Hippocampal formation (tissue), 2 donors: ENCODE measurements at places on chromosomes 6 and 20.

DNA sequence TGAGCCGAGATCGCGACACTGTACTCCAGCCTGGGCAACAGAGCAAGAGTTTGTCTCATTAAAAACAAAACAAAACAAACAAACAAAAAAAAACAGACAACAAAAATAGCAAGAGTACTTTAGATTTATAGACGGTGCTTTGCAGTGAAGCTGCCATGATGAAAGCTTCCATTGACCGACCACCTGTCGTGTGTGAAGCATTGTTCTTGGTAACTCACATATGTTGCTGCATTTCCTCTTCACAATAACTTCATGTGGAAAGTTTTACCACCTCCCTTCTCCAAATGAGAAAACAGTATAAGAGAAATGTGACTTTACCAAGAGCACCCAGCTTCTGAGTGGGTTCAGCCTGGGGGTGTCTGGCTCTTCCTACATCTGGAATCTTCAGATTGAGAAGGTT lies 56.4 kb upstream of the PTGIS start:
- DNase-seq, result no peak

- DNase-seq, result no peak
These were observed 5.9 kb upstream of the SLCO4A1 start for GRCh38 chr20:62636446-62636845.

DNA sequence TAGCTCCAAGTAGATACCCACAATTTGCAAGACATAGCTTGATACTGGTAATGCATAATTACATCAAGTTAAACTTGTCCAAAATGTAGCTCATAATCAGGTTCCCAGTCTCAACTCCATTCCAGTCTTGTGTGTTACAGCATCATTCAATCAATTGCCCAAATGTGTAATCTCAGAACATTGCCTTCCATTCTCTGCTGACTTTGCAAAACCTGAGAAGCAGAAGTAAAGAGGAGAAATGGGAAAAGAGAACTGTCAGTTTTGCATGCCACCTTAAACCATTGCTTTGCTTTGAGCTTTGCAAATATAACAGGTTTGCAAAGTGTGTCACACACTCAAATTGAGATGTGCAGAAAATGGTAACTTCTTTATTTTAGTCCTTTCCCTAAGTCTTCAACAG lies 40.3 kb upstream of the CNKSR3 start:
- DNase-seq, result no peak

DNA sequence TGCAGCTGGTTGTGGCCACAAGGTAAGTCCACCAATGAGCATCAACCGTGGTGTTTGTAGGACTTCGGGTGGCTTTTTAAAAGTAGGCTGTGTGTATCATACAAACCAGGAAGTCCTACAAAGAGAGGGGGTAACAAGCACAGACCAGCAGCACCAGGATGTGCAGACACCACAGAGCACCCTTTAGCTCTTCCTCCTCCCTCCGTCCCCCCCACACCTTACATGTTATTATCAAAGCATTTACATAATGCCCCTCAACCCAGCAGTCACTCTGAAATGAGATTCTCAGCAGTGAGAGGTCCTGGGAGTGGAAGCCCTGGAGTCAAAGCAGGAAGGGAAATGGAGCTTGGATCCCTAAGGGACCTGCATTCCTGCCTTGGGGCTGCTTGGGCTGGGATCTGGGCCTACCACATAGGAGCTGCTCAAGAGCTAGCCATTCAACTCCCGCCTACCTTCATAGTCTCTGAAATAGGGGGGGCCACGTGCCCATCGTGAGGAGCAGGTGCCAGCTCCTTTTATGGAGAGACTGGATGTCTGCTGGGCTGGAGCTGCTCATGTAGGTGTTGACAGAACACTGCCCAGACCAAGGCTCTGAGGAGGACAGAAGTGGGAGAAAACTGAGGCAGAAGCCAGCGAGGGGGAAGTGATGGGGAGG lies 90.6 kb downstream of the PSMB1 start:
- DNase-seq, result no peak

DNA sequence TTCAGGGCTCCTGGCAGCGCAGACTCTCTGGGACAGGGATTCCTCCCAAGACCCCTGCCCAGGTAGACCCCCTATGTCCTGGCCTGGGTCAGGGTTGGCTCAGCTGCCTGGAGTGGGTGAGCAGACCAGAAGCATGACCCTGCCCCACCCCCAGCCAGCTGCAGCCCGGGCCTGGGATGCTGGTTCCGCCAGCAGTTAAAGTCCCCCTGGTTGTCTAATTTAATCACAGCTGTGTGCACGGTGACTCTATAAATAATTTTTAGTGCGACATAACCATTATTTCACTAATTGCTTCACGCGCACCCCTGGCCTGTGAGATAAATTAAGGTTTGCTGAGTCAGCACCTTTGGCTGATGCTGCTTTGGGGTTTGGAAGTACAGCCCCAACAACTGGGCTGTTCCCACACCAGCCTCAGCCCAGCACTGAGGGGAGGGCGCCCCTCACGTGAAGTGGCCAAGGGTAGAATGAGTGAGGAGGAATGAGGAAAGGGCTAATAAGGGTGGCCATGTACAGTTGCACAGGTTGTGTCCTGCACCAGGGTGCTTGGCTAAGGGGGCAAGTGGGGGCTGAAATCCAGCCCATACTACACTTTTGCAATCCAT lies 26.1 kb upstream of the CDH22 start:
- no peak for DNase-seq

- no peak for DNase-seq
These were observed 842.2 kb downstream of the EPHA7 start for GRCh38 chr6:92577077-92577719.

DNA sequence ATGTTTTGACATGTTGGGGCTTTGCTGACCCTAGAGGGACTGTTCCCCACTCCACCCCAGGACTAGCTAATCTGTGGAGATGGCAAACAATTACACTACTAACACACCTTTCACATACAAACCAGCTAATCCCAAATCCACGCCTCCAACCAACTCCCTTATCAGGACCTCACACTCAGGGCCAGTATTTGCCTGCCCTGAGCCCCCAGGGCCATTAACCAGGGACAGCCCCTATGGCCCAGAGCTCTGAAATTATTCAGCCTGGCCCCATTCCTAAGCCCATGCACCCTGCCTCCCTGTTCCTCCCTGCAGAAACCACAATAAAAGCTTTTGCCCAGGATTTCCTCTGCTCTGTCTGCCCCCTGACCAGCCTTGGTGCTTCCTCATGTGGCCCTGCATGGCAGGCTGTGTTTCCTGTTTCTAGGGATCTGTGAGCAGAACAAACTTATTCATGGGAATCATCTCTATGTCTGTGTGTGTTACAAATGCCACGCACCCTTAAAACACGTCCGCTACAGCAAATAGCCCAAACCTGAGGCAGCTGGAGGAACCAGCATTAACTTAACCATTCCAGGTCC lies 121.2 kb downstream of the PXDC1 start:
- no peak for DNase-seq

GRCh38 chr6:53605543-53606235 lies 59.9 kb downstream of the KLHL31 start:
- DNase-seq, result no peak

DNA sequence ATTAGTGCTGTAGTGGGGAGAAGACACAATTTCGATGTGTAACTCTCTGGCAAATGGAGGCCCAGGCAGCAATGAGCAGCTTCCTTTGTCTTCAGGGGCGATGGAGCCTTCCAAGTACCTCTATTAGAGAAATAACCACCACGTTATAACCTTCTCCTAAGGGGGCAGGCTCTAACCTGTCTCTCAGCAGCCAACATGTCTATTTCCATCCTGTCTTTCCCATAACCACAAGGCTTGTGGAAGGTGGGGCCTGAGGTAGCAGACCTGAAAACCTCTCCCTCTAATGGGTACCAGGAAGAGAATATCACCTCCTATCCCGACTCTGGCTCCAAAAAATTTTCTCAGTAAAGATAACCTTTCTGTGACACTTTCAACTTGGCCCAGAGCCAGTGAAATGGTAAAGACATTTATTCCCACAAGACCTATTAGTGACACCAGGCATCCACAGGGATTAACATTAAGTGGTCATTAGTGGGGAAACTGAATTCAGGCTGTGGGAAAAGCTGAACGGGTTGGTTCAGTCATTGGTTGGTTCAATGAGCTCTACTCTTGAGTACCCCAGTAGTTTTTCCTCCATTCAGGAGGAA lies 4.0 kb downstream of the PEX6 start:
- DNase-seq, result no peak

GRCh38 chr6:153145591-153145990 lies 14.5 kb upstream of the RGS17 start:
- DNase-seq, result no peak

- DNase-seq, result no peak
These were observed 62.0 kb upstream of the PAX1 start for GRCh38 chr20:21643417-21643816.

- no peak for DNase-seq
These were observed 42.3 kb upstream of the RALGAPA2 start for GRCh38 chr20:20754714-20755113.

GRCh38 chr20:44092551-44093248 lies 94.3 kb downstream of the JPH2 start:
- DNase-seq, result no peak

DNA sequence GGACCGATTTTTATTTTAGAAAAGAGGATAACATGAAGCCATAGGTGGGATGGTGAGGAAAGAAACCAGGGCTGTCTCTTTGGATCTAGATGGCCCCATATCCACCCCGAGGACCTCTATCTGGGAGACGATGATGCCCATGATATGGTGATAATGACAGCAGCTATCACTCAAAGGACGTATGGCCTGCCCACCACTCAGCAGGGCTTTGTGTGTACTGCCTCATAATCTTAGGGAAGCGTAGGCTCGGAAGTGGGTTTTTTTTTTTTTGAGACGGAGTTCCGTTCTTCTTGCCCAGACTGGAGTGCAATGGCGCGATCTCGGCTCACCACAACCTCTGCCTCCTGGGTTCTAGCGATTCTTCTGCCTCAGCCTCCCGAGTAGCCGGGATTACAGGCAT lies 8.2 kb upstream of the TAF8 start:
- DNase-seq, result no peak

GRCh38 chr20:14264869-14265268 lies 72.5 kb downstream of the FLRT3 start:
- no peak for DNase-seq
